ENCODE measurements at places on chromosomes 12 and 14.

DNA sequence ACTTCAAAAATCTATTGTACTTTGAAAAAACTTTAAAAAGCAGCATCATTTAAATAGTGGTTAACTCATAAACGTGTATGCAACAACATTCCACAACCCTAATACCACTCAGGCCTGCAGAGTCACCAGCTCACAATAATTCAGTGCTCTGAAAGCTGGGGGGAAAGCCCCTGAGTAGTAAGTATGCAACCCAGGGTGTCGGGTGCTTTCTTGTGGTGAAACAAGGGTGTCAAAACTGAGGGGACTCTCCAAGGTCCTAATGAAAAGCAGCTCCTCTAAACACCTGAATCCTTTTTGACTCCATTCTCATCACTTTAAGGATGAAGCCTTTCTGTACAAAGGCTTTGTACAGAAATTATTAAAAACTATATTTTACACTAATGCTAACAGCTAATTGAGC, 33.7 kb downstream of the FGFR1OP2 start:
- DNase-seq = no peak
- H3K36me3 ChIP-seq = no peaks in the 10 kb centered on the region
- H3K27ac ChIP-seq = no peak overlapping the region

GRCh38 chr12:26346736-26347135, 151.4 kb downstream of the SSPN start:
- no peak for DNase-seq
- H3K4me3 ChIP-seq = no peak overlapping the region
- H3K27ac ChIP-seq = no peak overlapping the region
- peaks cover 2% of the 10 kb centered on the region for H3K36me3 ChIP-seq

DNA sequence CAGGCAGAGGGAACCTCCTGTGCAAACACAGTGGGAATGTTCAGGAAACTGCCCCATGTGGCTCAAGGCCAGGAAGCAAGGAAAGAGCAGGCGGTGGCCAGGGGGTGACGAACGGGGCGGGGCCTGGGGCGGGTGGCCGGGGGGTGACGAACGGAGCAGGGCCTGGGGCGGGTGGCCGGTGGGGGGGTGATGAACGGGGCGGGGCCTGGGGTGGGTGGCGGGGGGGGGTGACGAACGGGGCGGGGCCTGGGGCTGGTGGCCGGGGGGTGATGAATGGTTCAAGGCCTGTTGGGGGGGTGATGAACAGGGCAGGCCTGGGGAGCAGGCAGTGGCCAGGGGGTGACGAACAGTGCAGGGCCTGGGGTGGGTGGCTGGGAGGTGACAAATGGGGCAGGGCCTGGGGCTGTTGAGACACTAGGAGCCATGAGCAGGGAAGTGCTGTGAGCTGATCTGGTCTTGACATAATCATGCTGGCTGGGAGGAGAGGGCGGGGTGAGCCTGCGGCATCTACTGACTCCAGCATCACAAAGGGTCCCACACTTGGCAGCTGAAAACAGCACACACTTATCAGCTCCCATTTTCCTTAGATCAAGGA, 62.7 kb upstream of the FBRSL1 start:
- no peaks in the 10 kb centered on the region for H3K36me3 ChIP-seq
- H3K27me3 ChIP-seq = no peaks in the 10 kb centered on the region

GRCh38 chr12:114752217-114752616, 68.2 kb upstream of the TBX3 start:
- no peaks in the 10 kb centered on the region for H3K27me3 ChIP-seq
- H3K27ac ChIP-seq = no peak overlapping the region
- H3K4me1 ChIP-seq = no peaks in the 10 kb centered on the region

DNA sequence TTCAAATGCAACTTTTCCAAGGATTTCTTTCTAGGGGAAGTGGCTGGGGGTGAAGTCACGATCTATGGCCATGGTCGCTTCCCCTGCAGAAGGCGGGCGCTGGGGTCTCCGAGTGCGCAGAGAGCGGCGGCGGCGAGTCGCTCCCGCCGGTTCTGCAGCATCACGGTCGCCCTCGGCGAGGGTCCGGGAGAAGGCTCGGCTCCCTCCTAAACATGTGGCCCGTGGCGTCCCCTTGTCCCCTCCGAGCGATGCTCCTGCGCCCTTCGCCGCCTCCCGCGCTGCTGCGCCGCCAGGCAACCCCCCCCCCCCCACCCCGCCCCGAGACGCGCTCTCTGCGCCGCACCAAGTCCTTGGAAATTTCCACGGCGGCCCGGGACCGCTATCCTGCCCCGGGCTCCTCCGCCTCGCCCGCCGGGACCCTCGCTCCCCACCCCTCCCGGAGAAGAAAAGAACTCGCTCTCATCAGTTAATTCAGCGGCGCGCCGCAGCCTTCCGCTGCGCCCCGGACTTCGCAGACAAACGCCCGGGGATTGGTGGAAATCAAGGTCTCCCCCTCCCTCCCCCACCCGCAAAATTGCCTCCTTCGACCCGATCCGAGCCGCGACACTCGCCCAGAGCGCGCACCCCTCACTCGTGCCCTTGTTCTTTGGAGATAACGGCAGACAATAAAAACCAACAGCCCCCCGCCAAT, at the start of gene ST8SIA1:
ST8SIA1 (minus strand) TSS at position 298 of the 691 bp plus-strand sequence. CDS start 475 bp downstream, outside the sequence.
- H3K36me3 ChIP-seq = no peaks in the 10 kb centered on the region
- no peaks in the 10 kb centered on the region for H3K27me3 ChIP-seq

GRCh38 chr12:107558816-107559382, 126.7 kb upstream of the PWP1 start:
- H3K4me3 ChIP-seq = no peak overlapping the region
- H3K4me1 ChIP-seq = no peaks in the 10 kb centered on the region
- no peaks in the 10 kb centered on the region for H3K36me3 ChIP-seq
- H3K27me3 ChIP-seq = no peaks in the 10 kb centered on the region
- H3K27ac ChIP-seq = no peak overlapping the region

- H3K36me3 ChIP-seq = no peaks in the 10 kb centered on the region
- no peaks in the 10 kb centered on the region for H3K27me3 ChIP-seq
- no peak overlapping the region for H3K4me3 ChIP-seq
- no peak overlapping the region for H3K27ac ChIP-seq
- no peak for DNase-seq
Observed at GRCh38 chr12:28742791-28743190, 406.3 kb upstream of the FAR2 start.

DNA sequence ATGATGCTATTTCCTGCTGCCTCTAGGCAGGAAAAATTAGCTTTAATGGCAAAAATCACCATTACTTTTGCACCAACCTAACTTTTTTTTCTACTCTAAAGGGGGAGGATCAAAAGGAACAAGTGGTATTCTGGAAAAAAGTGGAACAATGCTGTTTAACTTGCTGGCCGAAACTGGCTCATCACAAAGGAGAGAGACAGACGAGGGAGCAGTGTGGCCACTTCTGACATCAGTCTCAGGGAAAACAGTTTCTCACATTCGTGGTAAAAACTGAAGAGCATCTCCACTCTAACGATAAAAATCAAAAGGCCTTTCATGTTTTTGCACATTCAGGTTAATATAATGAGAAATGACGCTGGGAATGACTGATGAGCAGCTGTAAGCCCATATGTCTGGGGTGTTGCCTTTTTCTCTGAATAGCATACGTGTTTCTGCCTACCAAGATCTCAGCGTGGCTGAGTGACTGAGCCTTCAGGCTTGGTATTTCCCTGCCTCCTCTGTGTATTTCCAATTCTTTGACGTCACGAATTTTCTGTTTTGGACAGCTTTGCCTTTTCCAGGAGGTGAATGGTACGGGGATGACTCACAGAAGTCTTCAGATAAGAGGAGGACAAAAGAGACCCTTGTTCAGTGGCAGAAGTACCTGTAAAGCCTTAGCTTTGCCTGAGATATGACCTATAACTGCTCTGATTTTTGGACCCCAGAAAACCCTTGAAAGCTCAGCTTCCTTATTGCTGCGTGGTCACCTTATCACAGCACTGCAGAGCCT, 358.8 kb downstream of the GLT1D1 start:
- DNase-seq = no peak
- H3K27me3 ChIP-seq = no peaks in the 10 kb centered on the region
- no peaks in the 10 kb centered on the region for H3K36me3 ChIP-seq
- H3K27ac ChIP-seq = no peak overlapping the region
- H3K4me1 ChIP-seq = no peaks in the 10 kb centered on the region

DNA sequence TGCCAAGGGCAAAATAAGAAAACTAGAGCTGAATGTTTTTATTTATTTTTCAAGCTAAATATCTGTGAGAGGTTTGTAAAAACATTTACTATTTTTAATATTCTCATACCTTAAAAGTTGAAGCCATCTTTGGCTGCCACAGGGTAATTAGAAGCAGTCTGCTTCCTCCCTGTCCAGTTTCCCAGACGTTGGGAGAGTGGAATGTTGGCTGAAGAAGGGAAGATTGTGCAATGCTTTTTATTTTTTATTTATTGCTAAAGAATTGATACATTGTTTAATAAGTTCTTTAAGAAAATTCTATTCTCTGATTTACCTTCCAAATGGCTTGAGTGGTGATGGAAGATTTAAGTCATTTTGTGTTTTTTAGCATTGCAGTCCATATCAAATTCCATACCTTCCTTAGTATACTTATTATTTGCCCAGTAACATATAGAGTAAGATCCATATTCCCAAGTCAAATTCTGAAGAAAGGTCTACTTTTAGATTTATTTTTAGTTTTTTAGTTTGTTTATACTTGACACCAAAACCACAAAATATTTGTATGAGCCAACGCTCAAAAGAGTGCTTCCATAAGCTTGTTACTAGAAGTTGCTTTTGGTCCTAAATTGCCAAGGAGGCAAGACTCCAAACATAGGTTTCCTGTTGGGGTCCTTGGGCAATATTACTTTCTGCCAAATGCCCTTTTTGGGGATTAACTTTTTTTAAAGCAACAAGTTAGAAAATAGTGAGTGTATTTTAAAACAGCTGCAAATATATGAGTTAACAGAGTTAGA, 124.0 kb upstream of the CPM start:
- no peaks in the 10 kb centered on the region for H3K27me3 ChIP-seq
- H3K27ac ChIP-seq = no peak overlapping the region
- DNase-seq = no peak
- H3K4me3 ChIP-seq = no peak overlapping the region

DNA sequence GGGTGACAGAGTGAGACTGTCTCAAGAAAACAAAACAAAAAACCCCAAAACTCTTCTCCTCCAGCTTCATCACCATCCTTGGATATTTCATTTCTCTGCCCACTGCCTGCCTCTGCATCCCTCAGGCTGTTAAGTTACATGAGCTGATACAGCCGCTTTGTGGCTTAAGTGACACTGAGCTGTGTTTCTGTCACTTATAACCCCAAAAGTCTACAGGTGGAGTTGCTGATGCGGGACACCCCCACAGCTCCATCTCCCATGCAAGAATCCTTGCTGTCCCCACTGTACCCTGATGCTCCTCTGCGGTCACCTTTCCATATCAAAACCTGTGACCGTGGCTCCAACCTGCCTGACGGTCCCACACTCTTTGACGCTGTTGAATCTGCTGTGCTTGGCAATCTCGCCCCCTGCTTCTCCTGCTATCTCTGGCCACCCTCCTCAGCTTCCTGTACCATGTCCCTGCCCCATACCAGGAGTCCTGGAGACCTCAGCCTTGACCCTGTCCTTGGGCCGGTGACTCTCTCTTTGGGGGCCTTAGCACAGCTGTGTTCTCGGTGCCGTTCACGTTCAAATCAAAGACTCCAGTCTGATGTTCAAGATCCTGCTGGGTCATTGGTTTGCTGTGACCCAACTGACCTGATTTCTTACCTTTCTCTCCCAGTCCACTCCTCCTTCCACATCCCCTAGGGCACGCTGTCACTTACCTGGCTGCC, 20.3 kb downstream of the HVCN1 start:
- no peak overlapping the region for H3K4me3 ChIP-seq
- no peak overlapping the region for H3K27ac ChIP-seq
- DNase-seq = no peak
- no peaks in the 10 kb centered on the region for H3K4me1 ChIP-seq

DNA sequence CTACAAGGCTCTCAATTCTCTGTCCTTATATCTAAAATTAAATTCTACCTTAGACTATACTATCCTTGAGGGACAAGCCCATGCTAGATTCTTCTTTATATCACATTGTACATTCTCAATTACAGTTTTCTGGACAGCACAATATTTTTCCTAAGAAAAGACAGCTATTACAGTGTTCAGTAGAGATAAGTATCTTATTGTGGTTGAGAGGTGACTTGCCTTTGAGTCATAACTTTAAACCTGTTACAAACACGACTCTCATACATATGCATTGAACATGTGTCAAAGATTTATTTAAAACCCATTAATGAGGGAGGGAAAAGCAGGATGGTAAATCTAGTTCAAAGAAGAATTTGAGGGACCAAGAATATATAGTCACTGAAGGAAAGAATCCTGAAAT, 61.1 kb downstream of the TPH2 start:
- no peaks in the 10 kb centered on the region for H3K27me3 ChIP-seq
- no peaks in the 10 kb centered on the region for H3K36me3 ChIP-seq
- H3K4me3 ChIP-seq = no peak overlapping the region
- no peak for DNase-seq
- no peaks in the 10 kb centered on the region for H3K4me1 ChIP-seq

- H3K4me1 ChIP-seq = no peaks in the 10 kb centered on the region
- H3K27ac ChIP-seq = no peak overlapping the region
- no peaks in the 10 kb centered on the region for H3K27me3 ChIP-seq
- DNase-seq = no peak
- H3K36me3 ChIP-seq = no peaks in the 10 kb centered on the region
Observed at GRCh38 chr14:95891742-95892141, 15.1 kb downstream of the TUNAR start.

DNA sequence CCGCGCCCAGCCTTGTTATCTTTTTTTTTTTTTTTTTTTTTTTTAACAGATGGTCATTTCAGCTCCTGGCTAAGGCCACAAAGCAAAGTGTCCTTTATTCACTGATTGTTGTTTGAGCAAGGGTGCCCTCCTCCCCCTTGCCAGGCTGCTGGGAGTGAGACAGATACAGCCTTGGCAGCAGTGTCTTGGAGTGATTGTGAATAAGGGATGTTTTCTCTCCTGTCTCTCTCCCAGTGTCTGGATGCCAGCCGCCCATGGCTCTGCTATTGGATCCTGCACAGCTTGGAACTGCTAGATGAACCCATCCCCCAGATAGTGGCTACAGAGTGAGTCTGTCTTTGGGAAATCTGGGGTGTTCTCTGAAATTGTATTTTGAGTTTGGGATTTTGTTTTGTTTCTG, 28.7 kb downstream of the FNTB start:
- DNase-seq = no peak
- H3K36me3 ChIP-seq = peaks cover 2% of the 10 kb centered on the region
- no peaks in the 10 kb centered on the region for H3K27me3 ChIP-seq
- no peak overlapping the region for H3K27ac ChIP-seq
- no peak overlapping the region for H3K4me3 ChIP-seq
- no peaks in the 10 kb centered on the region for H3K4me1 ChIP-seq

DNA sequence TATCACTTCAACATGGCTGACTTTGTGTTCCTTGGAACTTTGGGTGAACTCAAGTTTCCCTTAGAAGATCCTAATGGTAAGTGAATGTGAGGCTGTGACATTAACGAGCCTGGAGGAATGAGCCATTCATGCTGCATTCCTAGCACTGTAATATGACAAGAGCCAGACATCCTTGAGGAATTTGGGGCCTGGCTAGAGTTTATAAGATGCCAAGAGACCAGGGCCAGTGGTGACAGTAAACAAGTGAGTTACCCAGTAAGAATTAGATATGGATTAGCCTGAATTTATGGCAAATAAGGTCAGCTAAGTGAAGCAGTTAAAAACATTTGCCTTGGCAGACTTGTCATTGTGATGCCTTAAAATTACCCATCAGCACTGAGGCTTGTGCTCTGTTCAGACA, 232.4 kb downstream of the AKAP6 start:
- no peaks in the 10 kb centered on the region for H3K36me3 ChIP-seq
- no peak overlapping the region for H3K4me3 ChIP-seq
- no peak for DNase-seq

Measured in aorta (tissue), 5 donors.